CD4-positive, alpha-beta T cell (primary cell): ENCODE measurements at places on chromosomes 3 and 15. TPM values are rescaled to one million over a fixed set of nuclear protein-coding genes. Genes with fewer than 3 reads are reported as not detected.

DNA sequence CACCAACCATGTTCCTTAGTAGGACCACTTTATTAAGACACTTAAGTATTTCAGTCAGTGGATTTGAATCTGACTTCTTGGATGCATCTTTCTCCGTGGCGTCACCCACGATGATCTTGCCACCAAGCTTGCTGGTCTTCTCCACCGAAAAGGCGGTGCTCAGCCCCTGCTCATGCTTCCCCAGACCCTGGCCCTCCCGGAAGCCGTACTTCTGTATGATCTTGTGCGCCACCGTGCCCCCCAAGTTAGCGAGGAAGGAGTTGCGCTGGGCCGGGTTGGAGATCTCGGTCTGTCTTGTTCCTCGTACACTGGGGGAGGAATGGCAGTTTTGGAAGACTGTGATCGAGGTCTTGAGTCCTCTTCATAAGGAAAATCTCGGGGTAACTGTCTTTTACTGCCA lies 213.4 kb upstream of the NANOGP8 start:
- no peak for DNase-seq

GRCh38 chr3:110165370-110165743 lies 828.0 kb upstream of the DPPA4 start:
- DNase-seq = no peak

- no peak for DNase-seq
Observed at GRCh38 chr3:106824856-106825255, 552.4 kb upstream of the CCDC54 start.

The IL17RB gene
- total RNA-seq = 0.22 TPM

The CRABP1 gene
- not detected for total RNA-seq

The TMEM108 gene
- not detected for total RNA-seq

The CAMK2N2 gene
- not detected for total RNA-seq
